NCI-H1092 (cell line): ENCODE measurements at places on chromosomes 6 and 20.

- DNase-seq = no peak
Measured at GRCh38 chr6:85975957-85976356, 333.3 kb upstream of the SYNCRIP start.

DNA sequence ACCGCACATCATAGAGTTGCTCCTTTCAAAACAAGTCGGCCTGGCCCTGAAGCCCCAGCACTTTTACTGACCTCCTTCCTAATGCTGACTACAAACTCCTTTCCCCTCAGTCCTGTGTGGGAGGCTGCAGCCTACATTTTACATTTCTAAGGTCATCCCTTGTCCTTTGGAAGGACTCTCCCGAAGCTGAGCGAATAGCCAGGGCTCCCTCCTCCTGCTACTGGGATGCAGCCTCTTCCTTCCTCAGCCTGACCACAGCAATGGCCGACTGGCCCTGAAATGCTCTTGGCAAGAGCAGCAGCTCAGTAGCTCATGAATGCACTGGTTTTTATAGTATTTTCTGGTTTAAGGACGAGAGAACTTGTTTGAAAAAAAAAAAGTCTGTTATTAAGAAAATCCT lies 679 bp downstream of the ADGRF5 start:
- no peak for DNase-seq

- DNase-seq = no peak
Measured at GRCh38 chr20:38209736-38210405, 44.8 kb upstream of the TGM2 start.

DNA sequence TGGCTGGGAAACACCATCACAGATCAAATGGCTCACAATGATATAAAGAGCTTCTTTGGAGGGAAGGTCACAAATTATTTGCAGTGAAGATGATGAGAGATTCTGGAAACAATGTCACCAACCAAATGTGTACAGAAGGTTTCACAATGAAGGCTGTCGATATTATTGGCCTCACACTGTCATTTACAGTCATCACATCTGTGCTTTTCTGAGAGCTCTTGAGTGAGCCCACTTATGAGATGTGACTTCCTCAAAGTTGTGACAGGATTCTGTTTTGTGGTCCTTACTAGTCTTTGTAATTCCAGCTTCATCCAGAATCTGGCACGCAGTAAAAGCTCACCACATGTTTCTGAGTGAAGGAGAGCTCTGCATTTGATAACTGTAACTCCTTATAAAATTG lies 133.6 kb downstream of the LMBRD1 start:
- DNase-seq = no peak

GRCh38 chr6:64502801-64503200 lies 867.2 kb downstream of the PHF3 start:
- DNase-seq = no peak

GRCh38 chr6:33171016-33171879 lies 21.0 kb downstream of the COL11A2 start:
- DNase-seq = no peak

GRCh38 chr6:49839957-49840356 lies 26.4 kb downstream of the CRISP1 start:
- DNase-seq = no peak

GRCh38 chr6:136977075-136977474 lies 55.0 kb downstream of the SLC35D3 start:
- no peak for DNase-seq

- DNase-seq = no peak
Measured at GRCh38 chr6:48075181-48075580, 35.8 kb downstream of the PTCHD4 start.

DNA sequence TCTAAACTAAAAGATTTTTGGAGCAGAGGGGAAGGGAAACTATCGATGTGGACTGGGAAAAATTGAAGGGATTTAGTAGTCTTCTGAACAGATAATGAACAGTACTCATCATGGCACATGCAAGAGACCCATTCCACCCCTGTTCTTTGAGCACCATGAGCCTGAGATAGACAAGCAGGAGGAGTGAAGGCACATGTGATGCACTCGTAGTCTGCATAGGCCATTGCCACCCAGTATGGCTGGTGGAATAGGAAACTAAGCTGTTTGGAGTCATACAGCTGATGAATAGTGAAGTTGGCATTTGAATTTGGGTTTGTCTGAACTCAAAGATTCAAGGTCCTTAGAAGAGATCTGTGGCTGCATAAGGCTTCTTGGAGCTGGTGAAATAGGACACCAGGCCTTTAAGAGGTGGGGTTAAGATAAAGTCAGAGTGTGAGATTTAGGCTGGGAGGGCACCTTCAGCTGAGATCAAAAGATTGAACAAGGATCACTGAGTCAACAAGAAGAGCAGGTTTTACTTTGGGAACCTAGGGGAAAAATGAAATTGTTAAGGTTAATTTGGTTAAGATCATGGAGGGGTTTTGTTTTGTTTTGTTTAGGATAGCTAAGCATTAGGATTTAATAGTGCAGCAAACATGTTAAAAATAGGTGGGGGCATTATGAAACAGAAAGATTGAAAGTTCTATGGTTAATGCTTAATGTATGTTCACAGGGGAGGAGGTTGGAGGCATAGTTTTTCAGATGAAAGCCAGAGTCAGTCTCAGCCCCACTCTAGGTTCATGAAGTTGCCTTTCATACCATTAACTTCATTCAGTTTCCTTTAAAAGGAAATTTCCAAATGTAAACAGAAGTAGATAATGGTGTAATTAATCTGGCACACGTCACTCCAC lies 148.8 kb downstream of the ARID1B start:
- no peak for DNase-seq

DNA sequence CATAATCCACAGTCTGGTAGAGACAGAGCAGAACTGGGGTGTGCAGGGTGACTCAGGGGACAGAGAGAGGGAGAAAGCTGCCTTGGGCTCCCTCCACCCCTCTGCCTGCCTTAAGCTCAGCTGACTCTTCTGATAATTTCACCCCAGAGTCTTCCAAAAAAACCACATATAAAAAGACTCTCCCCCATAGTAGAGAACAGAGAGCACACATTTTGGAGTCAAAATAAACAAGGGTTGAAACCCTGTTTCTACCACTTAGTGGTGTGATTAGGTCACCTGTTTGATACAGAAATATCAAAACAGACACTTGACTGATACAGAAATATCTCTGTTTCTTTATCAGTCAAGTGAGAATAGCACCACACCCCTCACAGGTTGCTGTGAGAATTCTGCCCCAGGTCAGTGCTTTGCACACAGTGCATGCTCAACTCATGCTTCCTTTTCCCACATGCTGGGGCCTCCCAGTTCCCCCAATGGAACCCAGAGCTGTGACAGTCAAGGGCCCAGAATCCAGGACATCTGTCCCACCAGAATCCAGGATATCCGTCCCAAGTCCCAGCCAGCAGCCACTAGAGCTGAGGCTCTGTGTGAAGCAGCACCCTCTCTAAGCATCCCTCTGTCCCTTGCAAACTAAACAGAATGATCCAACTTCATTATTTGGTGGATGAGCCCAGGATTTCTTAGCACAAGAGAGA lies 1.2 kb downstream of the TREML2 start:
- DNase-seq = no peak

- DNase-seq = no peak
Measured at GRCh38 chr6:103080497-103080896, 1687.0 kb downstream of the GRIK2 start.

GRCh38 chr20:18922898-18923297 lies 109.3 kb downstream of the SCP2D1 start:
- DNase-seq = no peak

- DNase-seq = no peak
Measured at GRCh38 chr20:56217829-56218228, 30.7 kb upstream of the MC3R start.

DNA sequence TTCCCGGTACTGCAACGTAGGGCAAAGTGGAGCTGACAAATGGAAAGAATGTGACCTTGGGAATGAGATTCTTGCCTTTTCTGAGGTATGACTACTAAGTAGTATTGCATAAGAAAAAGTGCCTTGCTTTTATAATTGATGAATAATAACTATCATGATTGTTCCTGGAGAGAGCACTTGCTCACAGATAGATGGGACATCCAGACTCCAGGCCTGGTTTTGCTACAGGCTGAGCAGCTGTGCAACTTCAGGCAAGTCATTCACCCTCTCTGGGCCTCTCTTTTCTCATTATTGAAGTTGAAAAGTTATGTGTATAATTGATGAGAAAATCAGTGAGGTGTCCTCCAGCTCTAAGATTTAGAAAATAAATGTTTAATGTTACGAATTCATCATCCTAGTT lies 53.6 kb upstream of the MBOAT1 start:
- no peak for DNase-seq

- DNase-seq = no peak
Measured at GRCh38 chr6:161804838-161805237, 531.0 kb upstream of the AGPAT4 start.

DNA sequence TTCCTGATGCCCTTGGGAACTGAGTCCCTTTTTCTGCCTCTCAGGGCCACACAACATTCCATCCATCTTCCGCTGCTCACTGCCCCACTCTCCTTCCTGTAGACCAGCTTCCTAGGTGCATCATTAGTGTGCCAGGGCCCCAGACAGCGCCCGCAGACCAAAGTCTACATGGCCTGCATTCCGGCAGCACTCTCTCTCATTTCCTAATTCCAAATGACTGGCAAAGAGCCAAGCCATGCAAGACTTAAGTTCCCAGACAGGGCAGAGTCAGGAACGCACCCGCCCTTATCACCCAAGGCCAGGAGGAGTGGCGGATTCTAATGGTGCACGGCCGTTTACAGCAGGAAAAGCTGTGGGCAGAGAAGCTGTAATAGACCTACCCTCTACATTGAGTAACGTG lies 159.8 kb upstream of the ARID1B start:
- DNase-seq = no peak

DNA sequence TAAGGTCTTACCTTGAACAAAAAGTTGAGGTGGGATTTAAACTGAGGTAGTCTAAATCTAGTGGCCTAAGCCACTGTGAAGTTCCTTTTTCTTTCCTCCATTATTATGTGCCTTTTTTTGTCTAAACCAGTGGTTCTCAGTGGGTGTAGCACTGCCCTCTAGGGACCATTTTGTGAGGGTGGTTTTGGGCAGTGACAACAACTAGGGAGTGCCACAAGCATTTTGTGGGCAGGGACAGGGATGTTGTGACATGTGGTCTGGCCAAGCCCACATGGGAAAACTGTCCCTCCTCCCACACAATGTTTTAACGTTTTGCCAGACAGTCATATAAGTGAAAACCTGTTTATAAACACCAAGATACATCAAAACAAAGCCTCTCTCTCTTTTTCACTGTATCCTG lies 899.4 kb upstream of the FLRT3 start:
- no peak for DNase-seq
